Activated CD4-positive, alpha-beta T cell treated with anti-CD3 and anti-CD28 coated beads, Interleukin-2, Interleukin-6, amounts not matched to agents 100 ng/mL and 50 ng/mL, durations not matched to agents 16 hours and 8 hours (primary cell): ENCODE measurements at places on chromosomes 1 and 21.
A peak's percentile ranks its signal among the peaks of the same experiment; 100 is the strongest.

DNA sequence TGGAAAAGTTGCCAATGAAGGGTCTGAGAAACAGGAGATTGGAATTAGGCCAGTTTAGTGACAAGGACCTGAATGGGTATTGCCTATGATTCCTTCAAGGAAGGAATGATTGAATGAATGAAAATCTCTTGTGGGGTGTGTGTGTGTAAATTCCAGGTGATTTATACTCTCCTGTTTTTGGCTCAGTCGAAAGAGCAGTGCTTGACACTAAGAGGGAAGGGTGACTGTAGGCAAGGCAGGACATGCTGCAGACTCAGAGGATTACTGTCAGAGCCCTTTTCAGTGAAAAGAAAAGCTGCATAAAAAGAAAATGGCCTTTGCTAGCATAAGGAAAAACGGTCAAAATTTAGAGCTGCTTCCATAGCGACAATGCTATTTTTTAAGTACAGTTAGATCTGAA, 30.1 kb downstream of the C1orf21 start:
- no peak for DNase-seq

GRCh38 chr1:55786396-55786795, 571.2 kb upstream of the USP24 start:
- no peak for DNase-seq

- DNase-seq: no peak
Measured at GRCh38 chr1:157239936-157240335, 101.7 kb upstream of the ETV3 start.

DNA sequence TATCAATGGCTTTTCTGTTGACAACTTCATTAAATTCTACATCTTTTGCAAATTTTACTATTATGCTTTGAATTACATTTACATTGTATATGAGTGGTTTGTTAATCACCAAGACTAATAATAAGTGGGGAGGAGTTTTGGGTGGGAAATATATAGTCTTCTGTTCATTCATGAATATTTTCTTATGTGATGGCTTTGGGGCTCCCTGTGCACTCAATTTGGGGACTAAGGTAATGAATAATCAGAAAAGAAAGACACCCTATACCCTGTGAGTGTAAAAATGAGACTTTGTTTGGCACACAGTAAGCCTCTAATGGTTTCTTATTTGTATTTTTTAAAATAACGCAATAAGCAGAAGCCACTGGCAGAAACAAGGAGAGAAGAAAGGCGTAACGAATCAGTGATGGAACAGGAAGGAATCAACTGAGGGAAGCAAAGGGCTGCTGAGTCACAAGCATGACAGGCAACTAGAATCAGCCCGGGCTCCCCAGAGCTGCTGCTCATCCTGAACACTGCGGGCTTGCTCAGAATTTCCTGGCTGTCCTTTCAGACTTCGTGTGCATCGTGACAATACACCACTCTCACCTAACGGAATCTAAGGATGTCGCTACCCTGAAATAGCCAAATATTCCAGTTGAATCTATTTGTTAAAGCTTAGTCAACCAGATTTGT, 20.8 kb upstream of the RGS2 start:
- no peak for DNase-seq

GRCh38 chr1:159829273-159829634, 2.6 kb downstream of the SLAMF8 start:
- DNase-seq: no peak

GRCh38 chr1:65221638-65222339, 73.8 kb downstream of the AK4 start:
- DNase-seq: no peak

GRCh38 chr1:42886046-42886739, 39.8 kb downstream of the ZNF691 start:
- no peak for DNase-seq

DNA sequence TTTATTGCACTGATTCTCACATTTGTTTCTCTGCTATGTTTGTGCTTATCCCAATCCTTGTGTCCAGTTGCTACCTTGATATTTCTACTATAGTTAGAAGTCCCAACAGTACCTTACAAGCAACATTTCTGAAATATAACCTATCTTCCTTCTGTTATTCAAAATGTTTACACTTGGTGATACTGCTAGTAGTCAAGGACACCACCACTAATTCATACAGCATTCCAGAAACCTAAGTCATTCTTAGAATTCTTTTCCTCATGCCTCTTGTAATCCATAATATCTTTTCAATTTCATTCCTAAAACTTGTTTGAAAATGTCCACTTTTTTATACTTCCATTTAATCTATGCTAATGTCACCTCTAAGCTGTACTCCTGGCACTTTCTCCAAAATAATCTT, 2132.1 kb downstream of the NCAM2 start:
- DNase-seq: no peak

- DNase-seq: no peak
Measured at GRCh38 chr1:236063919-236064673, 794 bp downstream of the NID1 start.

DNA sequence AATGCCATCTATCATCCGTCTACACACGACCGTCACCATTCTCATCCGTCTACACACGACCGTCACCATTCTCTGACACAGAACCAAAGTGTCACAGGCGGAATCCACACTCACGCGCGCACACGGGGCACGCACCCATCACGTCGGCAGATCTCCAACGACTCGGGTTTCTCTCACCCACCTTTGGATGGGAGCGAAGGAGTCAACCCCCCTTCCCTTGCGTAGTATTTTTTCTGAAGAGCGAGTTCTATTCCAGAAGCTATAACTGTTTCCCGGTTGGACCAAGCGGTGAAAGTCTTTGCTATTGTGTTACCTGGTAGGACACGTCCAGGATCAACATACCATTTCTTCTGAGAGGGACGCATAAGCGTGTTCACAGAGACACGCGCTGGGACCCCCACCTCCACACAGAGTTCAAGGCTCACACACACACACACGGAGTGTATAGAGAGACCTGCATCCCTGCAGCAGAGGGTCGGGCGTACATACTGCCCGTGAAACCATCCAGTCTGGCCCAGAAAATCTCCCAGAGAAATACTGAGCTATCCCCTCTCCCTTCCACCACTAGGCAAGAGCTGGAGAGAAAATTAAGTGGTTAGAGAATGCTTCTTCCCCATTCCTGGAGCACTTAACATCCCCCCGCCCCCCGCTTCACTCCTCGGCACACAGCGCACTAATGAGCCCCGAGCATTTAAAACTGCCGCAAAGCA, 741 bp downstream of the DUSP10 start:
- DNase-seq: peak; percentile 48

DNA sequence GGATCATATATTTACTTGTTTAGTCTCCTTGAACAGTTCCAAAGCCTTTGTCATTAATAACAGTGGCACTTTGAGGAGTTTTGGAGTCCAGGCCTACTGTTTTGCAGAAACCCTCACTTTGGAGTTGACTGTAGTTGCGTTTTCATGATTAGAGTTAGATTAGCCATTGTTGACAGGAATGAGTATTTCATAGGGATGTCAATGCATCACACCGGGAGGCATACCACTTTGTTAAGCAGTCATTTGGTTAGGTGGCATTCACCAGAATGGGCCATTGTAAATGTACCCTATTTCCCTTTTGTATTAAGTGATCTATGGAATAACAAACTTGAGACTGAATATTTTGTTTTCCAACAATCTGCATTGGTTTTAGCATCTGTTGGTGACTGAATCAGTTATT, 11.8 kb downstream of the MRPS6 start:
- peak; percentile 31 for DNase-seq

- DNase-seq: no peak
Measured at GRCh38 chr1:62092110-62092509, 102.5 kb upstream of the L1TD1 start.

- DNase-seq: no peak
Measured at GRCh38 chr1:33332881-33333280, 12.0 kb upstream of the A3GALT2 start.

DNA sequence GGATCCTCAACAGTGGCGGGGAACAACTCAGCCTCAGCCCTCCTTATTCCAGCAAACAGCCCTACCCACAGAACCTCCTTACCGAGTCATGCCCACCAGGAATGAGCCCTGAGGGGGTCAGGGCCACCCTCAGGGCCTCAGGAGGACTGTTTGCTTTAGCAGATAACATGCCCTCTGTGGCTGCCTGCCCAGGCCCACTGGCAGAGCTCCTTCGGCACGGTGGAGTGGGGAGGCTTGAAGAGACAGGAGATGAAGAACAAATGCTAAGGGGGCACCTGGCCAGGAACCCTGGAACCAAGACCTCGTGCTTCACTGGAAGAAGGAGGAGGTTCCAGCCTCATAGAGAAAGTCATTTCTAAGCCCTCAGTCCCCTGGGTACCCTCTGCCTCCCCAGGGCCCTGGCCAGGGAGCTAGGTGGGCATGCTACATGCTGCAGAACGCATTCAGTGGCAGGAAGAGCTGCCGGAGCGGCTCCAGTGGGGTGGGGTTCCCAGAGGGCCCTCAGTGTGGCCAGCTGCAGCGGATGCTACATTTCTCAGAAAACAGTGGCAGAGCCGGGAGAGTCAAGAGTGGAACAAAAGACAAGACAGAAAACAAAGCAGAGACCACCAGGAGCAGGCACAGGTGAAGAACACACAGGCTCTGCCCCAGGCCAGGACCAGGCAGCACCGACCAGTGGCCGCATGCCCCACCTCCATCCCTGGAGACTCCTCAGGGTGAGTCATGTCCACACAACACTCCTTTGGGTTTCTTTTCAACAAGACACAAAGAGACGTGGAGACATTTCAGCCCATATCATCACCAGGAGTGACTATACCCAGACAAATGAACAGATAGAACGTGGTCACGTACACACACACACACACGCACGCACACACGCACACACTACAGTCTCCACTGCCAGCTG, 39.8 kb downstream of the RIMS3 start:
- DNase-seq: no peak

GRCh38 chr1:54919367-54920359, 32.7 kb upstream of the DHCR24 start:
- DNase-seq: no peak

- DNase-seq: no peak
Measured at GRCh38 chr1:198902655-198903054, 263.8 kb downstream of the PTPRC start.

- no peak for DNase-seq
Measured at GRCh38 chr1:14913482-14914177, 239.9 kb upstream of the TMEM51 start.

GRCh38 chr1:91712981-91713841, 172.7 kb downstream of the TGFBR3 start:
- peak; percentile 87 for DNase-seq

- no peak for DNase-seq
Measured at GRCh38 chr1:37599940-37600339, 4.2 kb upstream of the GNL2 start.

- DNase-seq: no peak
Measured at GRCh38 chr1:115954684-115955083, 21.6 kb upstream of the SLC22A15 start.

GRCh38 chr1:244371242-244372141, 80.2 kb downstream of the ADSS2 start:
- peak; percentile 19 for DNase-seq

DNA sequence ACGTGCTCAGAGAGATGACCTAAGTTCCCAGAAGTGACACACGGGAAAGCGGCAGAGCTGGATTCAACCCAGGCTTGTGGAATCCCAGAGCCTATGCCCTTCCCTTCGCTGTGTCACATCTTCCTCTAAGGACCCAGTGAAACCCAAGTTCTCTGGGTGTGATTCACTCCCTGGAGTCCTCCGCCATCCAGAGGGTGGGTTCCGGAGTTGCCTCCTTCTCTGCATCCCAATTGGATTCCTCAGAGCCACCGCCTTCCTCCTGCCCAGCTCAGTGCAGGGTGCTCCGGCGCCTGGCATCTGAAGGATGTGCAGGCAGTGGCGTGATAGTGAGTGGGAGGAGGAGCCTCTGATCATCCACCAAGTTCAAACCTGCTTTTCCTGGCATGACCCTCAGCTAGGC, 20.7 kb upstream of the RCC2 start:
- no peak for DNase-seq

GRCh38 chr1:204569478-204569877, 53.3 kb downstream of the MDM4 start:
- DNase-seq: no peak

DNA sequence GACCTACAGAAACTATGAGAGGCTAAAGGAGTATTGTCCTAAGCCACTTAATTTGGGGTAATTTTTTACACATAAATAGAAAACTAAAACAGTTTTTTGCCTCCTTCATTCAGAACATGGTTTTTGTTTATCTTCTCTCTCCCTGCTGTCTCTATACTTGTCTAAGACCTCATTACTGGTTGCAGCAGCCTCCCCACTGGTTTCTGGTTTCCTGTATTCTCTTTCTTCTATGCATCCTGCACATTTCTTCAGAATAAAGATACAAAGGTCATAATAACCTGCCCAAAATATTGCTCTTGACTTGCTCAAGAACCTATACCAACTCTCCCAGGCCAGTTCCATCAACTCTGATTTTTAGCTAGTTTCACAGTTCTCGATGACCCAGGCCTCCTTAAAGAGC, 19.8 kb upstream of the BOLA1 start:
- no peak for DNase-seq

GRCh38 chr1:20726932-20727745, 5.4 kb downstream of the SH2D5 start:
- no peak for DNase-seq

DNA sequence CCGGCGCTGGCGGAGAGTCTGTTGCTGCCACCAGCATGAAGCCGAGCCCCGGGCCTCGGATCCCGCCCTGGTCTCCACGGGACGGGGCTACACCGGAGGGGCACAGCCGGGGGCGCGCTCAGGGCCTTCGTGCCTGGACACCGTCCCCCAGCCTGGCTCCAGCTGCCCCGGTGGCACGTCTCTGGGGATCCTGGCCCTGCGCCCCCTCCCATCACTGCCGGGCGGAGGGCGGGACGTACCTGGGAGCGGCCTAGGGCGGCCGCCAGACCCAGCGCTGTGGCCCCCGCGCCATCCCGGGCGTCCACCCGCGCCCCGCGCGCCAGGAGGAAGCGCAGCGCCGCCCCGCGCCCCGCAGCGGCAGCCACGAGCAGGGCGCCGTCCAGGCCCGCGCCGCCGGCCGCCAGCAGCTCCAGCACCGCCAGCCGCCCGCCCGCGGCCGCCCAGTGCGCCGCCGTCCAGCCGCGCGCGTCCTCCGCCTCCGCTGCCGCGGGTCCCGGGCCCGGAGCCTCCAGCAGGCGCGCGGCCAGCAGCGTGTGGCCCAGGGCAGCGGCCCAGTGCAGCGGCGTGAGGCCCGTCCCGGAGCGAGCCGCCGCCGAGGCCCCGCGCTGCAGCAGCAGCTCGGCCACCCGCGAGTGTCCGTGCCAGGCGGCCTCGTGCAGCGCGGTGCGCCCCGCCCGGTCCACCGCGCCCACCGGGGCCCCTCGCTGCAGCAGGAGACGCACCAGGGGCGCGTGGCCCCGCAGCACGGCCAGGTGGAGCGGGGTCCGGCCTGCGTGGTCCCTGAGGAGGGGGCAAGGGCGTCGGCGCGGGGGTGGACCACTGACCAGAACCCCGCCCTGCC, 1.0 kb downstream of the ANKRD65 start:
- no peak for DNase-seq
